Right lung (tissue), 10 donors: ENCODE measurements at places on chromosomes 6 and 20.

- no peak for DNase-seq
Observed at GRCh38 chr6:53628354-53629119, 37.0 kb downstream of the KLHL31 start.

DNA sequence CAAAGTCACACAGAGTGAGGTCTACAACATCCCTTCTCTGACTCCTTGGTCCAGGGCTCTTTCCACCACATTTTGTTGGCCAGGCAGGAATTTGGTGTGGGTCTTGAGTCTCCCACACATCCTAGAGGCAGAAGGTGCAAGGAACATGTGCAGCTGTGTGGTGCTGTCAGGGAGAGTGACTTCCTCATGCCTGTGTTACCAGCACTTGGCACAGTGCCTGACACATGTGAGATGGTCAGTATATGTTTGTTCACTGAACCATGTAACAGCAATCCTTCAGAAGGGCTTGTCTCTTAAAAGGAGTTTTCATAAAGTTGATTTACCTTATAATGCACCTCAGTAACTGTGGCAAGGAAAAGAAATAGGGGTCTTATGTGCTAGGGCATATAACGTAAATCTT, 168.5 kb downstream of the CDC5L start:
- no peak for DNase-seq

GRCh38 chr20:9460518-9460917, 53.9 kb upstream of the LAMP5 start:
- no peak for DNase-seq

GRCh38 chr6:166330612-166331011, 11.7 kb downstream of the SFT2D1 start:
- DNase-seq = no peak

DNA sequence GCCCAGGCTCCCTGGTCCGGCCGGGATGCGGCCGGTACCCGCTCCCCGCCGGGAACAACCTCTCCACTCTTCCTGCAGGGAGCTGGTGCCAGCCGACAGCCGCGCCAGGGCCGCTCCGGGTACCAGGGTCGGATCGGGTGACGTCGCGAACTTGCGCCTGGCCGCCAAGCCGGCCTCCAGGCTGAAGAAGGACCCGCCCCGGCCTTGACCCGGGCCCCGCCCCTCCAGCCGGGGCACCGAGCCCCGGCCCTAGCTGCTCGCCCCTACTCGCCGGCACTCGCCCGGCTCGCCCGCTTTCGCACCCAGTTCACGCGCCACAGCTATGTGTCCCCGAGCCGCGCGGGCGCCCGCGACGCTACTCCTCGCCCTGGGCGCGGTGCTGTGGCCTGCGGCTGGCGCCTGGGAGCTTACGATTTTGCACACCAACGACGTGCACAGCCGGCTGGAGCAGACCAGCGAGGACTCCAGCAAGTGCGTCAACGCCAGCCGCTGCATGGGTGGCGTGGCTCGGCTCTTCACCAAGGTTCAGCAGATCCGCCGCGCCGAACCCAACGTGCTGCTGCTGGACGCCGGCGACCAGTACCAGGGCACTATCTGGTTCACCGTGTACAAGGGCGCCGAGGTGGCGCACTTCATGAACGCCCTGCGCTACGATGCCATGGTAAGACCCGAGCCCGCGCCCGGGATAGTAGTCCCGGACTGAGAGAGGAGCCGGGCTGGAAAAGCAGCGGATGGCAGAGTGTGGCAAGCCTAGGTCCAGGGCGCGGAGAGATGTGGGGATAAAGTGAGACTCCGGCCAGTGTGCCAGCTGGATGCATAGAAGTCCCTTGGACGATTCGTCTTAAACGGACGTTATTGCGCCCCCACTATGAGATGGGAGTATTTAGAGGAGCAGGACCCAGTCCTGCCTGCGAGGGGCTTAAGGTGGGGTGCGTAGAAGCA, at the start of gene NT5E:
Gene NT5E (plus strand): TSS at position 266 of the 942 bp plus-strand sequence. CDS start 57 bp downstream, at position 323.
- peak; percentile 23 for DNase-seq
